ENCODE measurements at places on chromosomes 1 and 21.

DNA sequence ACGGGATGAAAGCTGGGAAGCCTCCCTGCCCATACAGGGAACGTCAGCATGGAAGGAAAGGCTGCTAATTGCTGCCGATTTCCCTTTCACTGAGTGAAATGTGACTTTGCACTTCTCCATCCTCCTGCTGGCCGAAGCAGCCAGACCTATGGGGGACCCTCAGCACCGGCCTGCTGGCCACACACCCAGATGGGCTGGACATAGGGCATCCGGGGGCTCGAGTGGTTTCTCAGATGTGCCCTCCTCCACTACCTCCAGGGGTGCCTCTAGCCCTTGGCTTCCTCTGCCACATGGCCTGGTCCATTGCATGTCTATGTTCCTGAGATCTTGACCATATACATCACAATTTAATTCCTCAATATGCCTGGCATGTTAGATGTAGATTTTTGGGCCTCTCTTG lies 79.7 kb downstream of the LRRN2 start:
- no peak for DNase-seq

DNA sequence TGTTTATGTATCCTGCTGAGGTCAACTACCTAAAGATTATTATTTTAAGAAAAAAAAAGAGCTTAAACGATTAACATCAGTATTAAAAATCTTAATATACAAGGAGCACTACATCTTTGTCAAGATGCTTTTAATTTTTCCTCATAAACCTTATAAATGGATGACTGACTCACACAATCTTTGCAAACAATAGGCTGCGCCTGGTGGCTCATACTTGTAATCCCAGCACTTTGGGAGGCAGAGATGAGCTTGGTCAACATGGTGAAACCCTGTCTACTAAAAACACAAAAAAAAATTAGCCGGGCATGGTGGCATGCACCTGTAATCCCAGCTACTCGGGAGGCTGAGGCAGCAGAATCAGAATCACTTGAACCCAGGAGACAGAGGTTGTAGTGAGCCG lies 1.7 kb downstream of the KHDC4 start:
- DNase-seq: no peak

- DNase-seq: no peak
These were observed 540.4 kb downstream of the KIF26B start for GRCh38 chr1:245695211-245695610.

DNA sequence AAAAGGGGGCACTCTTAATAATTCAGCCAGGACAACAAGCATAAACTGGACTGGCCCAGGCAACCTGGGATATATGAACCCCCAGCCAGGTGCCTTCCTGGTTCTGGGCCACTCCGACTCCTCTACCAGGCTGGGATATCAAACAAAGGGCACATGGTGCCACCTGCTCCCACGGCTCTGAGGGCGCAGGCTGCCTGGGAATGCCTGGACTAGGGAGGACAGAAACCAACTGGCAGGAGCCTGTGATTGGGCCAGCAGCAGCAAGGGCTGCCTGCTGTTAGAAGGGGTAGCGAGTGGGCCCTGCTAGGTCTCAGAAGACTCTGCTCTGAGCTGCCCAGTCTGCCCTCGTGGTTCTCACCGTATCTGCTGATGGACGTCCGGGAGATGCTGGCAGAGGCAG lies 123.2 kb upstream of the CD34 start:
- DNase-seq: no peak
